ENCODE measurements at places on chromosomes 16 and 17. TPM values are rescaled to one million over a fixed set of nuclear protein-coding genes. Genes with fewer than 3 reads are reported as not detected.

DNA sequence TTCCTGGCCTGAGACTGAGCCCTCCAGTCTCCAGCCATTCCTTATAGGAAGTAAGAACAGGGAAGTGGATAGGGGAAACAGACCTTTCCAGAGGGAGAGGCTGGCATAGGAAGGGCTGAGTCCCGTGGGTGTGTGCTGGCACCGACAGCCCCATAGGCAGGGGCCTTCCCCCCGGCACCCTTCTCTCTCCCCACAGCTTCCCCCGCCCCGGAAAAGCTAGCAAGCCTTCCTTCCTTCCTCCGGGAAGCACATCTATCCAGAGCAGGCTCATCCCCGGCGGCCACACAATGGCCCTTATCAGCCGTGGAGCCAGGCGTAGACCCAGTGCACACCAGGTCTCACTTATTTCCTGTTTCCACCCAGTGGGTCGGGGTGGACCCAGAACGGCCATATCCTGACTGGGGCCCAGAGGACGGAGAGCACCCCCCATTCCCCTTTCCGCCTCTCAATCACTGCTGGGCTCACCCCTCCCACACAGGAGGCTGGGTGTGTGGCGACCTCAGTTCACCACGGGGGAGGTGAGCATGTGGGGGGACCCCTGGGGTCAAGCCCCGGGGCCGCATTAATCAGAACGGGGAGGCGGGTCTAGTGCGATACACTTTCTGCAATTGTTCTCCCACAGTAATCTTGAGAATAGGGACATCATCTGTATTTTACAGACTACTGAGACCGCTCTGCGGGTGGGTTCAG, 950 bp upstream of the MYO1C start:
- peak overlapping the region; percentile 74 for H3K4me3 ChIP-seq
- H3K27ac ChIP-seq: peak overlapping the region; percentile 99
- DNase-seq: peak; percentile 69
- H3K27me3 ChIP-seq: no peaks in the 10 kb centered on the region

Gene KRT27
- total RNA-seq: not detected

Gene UTS2R
- 2.3 TPM for total RNA-seq

Gene SCNN1B
- total RNA-seq: 0.21 TPM
